ENCODE measurements at places on chromosomes 1 and 21.

DNA sequence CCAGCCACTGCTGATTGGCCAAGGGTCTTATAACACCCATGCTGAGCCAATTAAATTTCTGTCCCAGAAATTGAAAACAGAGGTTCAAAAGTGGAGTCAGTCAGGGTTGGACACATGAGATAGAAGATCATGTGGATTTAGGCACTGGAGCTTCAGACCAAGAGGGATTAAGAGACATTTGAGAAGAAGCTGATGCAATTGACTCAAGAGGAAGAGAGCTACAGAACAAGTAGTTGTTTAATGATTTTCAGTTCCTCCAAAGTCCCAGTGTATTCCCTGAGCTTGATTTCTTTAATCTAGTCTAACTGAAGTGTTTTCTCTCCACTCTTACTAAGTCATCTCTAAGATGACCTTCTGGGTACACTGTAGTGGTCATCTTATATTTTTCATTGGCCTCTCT lies 227.1 kb downstream of the DUSP10 start:
- no peak for DNase-seq

GRCh38 chr1:117237726-117238381 lies 27.1 kb upstream of the VTCN1 start:
- DNase-seq = no peak

- no peak for DNase-seq
Measured at GRCh38 chr1:216462066-216462775, 39.0 kb upstream of the USH2A start.

DNA sequence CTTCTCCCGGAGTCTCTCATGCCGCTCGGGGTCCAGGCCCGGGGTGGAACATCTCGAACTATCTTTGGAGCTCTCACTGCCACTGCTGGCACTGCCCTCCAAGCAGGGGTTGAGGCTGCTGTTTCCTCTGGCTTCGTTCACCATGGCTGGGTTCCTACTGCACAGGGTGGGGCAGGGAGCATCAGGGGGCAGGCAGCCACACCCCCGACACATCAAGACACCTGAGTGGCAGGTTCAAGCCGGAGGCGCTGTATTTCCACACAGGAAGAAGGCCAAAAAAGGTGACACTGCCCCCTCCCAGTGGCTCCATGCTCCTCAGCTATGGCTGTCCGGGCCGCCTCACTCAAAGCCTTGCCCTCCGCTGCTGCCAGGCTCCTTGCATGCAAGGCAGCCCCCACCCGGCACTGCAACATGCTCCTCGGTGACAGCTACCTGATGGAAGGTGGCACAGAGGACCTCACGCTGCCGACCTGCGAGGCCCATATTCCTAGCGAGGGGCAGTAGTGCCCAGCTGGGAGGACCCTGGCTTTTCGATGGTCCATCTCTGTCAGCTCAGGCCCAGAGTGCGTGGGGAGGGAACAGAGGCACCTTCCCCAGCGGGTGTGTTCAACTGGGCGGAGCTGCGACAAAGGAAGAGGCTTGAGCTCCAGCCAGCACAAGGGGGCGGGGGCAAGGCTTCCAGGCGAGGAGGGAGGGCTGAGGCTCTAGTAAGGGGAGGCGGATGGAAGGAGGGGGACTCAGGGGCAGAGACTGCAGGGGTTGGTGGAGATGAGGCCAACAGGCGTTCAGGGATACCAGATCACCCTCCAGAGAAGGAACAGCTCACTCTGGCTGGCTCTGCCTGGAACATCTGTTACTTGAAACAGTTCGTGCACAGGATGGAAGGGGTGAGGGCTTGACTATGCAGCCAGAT lies 2.5 kb downstream of the MTHFR start:
- DNase-seq = peak; percentile 36

GRCh38 chr1:153573351-153573750 lies 7.7 kb upstream of the S100A2 start:
- no peak for DNase-seq

DNA sequence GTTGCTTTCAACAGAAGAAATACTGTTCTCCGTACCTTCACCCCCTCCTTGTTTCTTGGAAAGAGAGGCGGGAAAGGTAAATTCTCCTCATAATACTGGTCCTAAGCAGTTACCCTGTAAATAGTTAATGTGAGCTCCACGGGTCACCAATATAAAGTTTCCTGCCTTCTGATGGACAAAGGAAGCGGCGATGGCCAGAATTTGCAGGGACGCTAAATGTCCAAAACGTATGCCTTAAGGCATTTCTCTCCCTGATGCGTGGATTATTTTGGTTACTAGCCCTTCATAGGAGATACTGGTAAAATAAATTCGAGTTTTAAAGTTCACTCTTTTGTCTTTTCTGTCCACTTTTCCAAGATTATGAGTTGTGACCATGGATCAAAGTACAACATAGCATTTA lies 898 bp upstream of the PTGS2 start:
- DNase-seq = no peak

GRCh38 chr1:179129702-179130473 lies 48.0 kb downstream of the TOR3A start:
- no peak for DNase-seq

DNA sequence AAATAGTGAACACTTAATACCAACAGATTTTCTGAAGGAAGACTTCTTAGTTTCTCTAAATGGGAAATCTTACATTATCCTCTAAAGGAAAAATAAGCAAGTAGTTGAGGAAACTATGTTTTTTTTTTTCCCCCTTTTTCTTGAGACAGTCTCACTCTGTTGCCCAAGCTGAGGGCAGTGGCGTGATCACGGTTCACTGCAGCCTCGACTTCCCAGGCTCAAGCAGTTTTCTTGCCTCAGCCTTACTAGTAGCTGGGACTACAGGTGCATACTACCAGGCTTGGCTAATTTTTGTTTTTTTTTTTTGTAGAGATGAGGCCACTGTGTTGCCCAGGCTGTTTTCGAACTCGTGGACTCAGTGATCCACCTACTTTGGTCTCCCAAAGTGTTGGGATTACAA lies 3.9 kb downstream of the MTR start:
- DNase-seq = no peak

DNA sequence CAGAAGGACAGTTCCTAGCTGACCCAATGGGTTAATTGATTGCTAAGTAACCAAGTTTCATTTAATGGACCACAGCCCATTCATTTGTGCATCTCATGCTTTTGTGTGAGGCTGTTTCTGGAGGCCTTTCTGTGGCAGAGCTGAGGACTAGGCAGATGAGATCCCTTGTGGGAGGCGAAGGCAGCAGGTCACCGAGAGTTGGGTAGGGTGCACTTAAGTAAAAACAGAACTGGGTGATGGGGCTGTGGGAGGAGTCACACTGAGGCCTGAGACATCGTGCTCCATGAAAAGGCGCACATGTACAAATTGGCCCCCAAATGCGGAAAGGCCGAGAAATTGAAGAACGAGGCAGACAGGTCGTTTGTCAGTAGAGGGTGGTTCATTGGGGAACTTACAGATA lies 60.9 kb downstream of the S100B start:
- DNase-seq = no peak

- DNase-seq = no peak
Measured at GRCh38 chr1:145855426-145855948, 3.4 kb downstream of the PIAS3 start.

GRCh38 chr1:42240966-42241755 lies 76.6 kb upstream of the GUCA2A start:
- DNase-seq = no peak

DNA sequence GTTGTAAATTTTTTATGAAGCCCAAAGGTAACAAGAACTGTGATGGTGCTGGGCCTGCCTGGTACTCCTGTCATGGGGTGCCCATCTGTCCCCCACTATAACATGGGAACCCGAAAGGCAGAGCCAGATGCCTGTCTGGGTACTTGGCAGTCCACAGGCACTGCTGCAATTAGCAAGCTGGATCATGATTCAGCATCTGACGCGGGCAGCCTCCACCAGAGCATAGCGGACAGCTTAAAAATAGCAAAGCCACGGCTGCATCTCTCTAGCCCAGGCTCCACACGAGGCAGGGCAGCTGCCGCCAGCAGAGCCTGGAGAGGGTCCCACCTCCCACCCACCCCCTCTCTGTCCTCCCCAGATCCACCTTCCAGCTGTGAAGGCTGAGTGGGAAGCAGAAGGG lies 22.9 kb downstream of the SUSD4 start:
- DNase-seq = no peak

GRCh38 chr21:39182484-39183271 lies 573 bp downstream of the PSMG1 start:
- DNase-seq = peak; percentile 32

GRCh38 chr1:3922201-3922725 lies 22.2 kb upstream of the C1orf174 start:
- no peak for DNase-seq

GRCh38 chr1:111449703-111450017 lies 396 bp downstream of the ATP5PB start:
- DNase-seq = no peak
